ENCODE measurements at places on chromosomes 12 and 14.

- DNase-seq: no peak
Observed at GRCh38 chr12:129075460-129076208, 222.4 kb downstream of the GLT1D1 start.

DNA sequence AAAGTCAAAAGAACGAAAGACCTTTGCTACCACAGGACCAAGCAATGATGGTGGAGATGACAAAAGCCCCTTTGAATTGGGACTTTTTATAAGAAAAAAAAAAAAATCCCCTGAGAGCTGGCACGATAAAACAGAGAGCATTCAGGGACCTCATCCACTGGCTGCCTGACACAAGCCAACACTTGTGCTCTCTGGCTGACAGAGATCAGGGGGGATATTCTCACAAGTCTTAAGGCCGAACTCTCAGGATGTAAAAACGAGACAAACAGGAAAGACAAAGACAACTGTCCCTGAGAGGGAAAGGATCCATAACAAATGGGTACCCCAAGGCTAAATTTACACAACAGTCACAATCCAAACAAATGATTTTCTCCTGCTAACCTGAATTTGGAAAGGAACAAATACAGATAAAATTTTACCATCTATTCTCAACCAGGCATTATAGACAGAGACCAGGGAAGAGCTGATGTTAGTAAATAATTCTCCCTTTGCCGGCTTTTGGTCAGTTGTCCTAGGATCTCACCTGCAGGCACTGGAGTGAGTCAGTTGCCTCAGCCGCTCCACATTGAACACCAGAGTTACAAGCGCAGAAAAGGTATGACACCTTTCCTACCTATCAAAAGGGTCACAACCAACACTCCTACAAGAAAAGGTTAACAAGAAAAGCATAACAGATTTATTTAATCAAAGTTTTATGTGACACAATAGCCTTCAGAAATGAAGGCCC is 37.9 kb upstream of the GARIN6 start:
- DNase-seq: no peak

- DNase-seq: no peak
Observed at GRCh38 chr12:49901986-49902385, 1.7 kb downstream of the FAIM2 start.

DNA sequence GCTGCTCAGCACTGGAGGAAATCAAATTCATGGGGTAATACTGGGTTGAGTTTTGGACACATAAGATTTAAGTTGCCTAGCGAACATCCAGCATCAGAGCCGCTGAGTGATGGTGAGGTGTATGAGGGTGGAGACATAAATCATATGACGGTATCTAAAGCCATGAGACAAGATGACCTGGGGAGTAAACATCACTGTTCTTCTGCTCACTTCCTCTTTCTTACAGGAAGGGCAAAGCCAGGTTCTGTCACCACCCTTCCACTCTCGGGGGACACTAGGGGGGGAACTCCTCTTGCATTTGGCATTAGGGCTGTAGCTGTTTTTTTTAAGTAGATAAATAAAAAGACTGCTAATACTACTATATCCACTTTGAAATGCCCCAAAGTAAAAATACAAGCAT is 24.0 kb downstream of the PRDM4 start:
- no peak for DNase-seq

GRCh38 chr14:88831284-88831683 is 6.8 kb downstream of the TTC8 start:
- no peak for DNase-seq

- peak; percentile 98 for DNase-seq
Observed at GRCh38 chr12:103241184-103241583, 254.6 kb downstream of the C12orf42 start.

- no peak for DNase-seq
Observed at GRCh38 chr14:34522496-34522895, 17.0 kb downstream of the EAPP start.

DNA sequence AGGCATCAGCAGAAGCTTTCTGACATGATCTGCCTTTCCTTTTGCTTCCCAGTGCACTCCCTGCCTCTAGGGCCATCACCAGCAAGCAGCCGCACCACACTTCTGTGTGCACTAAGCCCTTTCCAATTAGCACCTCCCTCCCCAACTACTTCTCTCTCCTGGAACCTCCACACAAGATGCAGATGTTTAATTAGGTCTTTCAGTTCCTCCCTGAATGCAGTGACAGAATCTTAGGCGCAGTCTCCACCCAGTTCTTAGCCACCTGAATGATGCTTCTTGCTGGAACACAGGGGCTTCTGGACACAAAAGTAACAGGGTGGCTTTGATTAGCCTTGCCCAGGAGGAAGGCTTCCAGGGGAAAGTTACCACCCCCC is 32.9 kb downstream of the NIN start:
- DNase-seq: no peak

- DNase-seq: no peak
Observed at GRCh38 chr14:80428671-80429070, 217.4 kb upstream of the DIO2 start.

DNA sequence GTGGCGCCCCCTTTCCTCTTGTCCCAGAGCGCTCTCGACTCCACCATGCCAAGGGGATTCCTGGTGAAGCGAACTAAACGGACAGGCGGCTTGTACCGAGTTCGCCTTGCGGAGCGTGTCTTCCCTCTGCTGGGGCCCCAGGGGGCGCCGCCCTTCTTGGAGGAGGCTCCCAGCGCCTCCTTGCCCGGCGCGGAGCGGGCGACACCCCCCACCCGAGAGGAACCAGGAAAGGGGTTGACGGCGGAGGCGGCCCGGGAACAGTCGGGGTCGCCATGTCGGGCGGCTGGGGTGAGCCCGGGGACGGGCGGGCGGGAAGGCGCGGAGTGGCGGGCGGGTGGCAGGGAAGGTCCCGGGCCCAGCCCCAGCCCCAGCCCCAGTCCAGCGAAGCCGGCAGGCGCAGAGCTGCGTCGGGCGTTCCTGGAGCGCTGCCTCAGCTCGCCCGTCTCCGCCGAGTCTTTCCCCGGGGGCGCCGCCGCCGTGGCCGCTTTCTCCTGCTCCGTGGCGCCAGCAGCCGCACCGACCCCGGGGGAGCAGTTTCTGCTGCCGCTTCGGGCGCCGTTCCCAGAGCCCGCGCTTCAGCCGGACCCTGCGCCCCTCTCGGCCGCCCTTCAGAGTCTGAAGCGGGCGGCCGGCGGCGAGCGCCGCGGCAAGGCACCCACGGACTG is 376 bp downstream of the INSM2 start:
- no peak for DNase-seq

- DNase-seq: no peak
Observed at GRCh38 chr12:18837505-18837904, 99.6 kb downstream of the CAPZA3 start.

GRCh38 chr14:39762576-39763401 is 330.6 kb upstream of the FBXO33 start:
- no peak for DNase-seq

GRCh38 chr12:54221402-54221984 is 32.7 kb upstream of the SMUG1 start:
- DNase-seq: no peak

- no peak for DNase-seq
Observed at GRCh38 chr12:96878704-96879103, 28.4 kb upstream of the NEDD1 start.

DNA sequence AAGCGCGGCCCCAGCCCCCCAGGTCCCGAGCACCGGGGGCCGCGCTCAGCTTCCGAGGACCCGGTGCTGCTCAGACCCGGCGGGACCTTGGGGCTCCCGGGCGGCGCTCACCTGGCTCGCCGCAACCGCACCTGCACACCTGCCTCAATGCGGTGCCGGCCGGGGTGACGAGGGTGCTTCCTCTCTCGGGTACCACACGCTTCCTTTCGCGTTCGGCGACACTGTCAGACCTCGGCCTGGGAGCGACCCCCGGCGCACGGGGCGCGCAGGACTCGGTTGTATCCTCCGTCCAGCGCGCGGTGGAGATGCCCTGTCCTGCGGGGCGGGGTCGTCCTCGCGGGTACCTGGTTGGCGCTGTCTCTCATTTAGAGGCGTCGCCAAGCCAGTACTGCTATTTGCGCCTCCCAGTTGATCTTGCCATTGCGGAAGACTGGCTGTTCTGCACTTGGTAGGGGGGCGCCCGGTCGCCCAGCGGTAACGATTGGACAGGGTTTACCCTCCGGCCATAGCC is 718 bp downstream of the PACS2 start:
- DNase-seq: no peak

- DNase-seq: no peak
Observed at GRCh38 chr12:74899031-74899829, 310.4 kb downstream of the KCNC2 start.

DNA sequence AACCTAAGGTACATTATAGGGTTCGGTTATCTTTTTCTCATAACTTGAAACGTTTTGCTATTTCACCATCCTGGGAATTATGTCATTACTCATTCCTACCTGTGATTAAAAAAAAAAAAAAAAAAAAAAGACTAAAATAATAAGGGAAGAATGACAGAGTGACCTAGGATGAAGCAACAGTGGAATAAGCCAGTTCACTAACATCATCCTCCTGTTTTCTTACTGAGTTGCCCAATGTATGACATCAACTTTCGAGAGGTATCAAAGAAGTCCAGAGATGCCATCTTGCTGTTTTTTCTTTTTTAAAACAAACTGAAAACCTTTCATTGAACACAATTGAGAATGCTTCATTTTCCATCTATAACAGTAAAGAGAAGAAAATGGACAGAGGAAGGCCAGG is 42.8 kb downstream of the AMN start:
- no peak for DNase-seq

DNA sequence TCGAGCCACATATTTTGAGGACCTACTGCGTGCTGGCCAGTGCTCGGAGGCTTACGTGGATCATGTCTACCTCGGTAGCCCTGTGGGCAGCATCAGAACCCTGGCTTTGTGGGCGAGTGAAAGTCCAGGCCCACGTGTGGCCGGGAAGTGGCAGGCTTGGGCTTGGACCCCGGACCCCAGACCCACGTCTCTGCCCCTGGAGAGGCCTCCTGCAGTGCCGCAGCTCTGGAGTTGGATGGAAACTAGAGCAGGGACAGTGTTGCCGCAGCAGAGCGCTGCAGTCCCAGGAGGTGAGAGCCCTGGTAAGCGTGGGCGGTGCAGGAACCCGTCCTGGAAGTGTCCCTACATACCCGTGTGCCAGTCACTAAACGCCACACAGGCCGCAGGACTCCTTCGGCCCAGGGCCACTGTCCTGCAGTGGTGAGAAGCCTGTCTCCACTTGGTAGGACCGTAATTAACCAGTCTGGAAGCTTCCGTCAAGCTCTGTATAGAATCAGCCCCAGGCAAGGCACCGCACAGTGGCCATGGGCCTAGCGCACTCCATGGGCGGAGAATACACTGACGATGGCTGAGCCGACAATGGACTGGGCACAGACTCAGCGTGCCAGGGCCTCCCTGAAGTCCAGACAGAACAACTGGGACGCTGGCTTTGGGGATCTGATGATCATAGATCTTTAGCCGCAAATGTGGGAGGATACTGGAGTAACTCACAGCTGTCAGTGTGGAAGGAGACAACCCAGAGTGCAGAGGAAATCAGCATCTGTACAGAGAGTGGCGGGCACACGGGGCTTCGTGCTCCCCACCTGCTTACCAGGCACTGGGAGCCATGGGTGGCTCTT is 219.5 kb downstream of the KIF26A start:
- no peak for DNase-seq

- no peak for DNase-seq
Observed at GRCh38 chr14:81450100-81450531, 50.0 kb upstream of the STON2 start.

DNA sequence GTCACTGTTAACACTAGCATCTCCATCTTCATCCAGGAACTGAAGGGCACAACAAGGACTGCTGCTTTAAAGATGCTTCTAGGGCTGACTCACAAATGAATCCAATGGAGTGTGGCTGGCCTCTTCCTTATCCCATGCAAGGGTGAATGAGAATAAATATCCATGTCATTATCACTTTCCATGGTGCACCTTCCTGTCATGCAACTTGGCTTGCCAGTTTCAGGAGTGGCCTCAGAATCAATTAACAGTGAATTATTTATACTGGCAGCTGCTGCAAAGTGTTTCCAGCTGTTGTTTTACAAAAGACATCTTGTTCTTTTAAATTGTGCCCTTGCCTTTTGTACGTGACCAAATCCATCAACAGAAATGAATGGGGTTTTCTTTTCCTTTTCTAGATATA is 499.3 kb upstream of the TMEM132C start:
- no peak for DNase-seq

DNA sequence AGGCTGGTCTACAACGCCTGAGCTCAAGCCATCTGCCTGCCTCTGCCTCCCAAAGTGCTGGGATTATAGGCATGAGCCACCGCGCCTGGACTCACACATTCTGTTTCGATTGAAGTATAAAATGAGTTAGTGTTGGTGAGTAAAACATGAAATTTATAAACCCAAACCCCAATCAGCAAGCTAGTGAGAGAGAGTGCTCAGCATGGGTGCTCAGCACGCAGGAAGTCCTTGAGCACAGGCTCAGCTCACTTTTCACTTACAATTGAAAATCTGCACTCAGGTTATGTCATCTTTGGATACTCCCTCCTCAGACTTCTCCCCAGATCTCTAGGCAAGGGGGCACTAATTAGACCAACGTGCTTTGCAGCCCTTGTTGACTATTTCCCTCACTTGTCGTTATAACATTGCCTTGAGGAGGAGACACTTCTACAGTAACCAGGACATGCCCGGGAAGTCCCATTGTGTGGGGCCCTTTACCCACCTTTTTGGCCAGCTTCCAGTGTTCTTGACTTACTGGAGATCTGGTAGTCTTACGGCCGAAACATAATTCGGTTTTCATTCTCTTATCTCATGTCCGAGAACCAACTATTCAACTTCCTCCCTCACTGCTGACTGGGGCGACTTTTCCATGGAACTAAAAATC is 68.5 kb upstream of the AMN1 start:
- no peak for DNase-seq

- no peak for DNase-seq
Observed at GRCh38 chr14:53915364-53916014, 41.1 kb downstream of the BMP4 start.

DNA sequence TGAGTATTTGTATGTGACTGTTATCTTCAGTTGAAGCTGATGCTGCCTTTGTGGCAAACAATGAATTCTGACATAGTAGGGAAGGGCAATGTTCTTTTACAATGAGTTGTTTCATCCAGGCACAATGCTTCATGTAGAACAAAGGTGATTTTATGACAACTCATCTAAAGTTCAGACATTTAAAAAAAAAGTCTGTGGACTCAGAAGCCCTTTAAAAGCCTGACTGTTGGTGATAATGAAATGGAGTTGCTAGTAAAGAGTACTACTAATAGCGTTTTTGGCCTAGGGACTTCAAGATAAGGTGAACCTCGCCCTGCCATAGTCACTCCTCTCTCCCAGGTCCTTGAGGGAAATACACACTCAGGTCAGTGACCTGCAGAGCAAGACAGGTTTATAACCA is 105.1 kb downstream of the AKAP6 start:
- no peak for DNase-seq

- DNase-seq: no peak
Observed at GRCh38 chr12:52800259-52800917, 4.5 kb upstream of the KRT3 start.

- DNase-seq: no peak
Observed at GRCh38 chr14:103597623-103598377, 31.2 kb upstream of the KLC1 start.
